Effector CD4-positive, alpha-beta T cell (primary cell): ENCODE measurements at places on chromosomes 11 and 22.

GRCh38 chr22:43789452-43789851 lies 22.7 kb downstream of the EFCAB6 start:
- no peak for DNase-seq

GRCh38 chr11:9516113-9516512 lies 55.3 kb downstream of the ZNF143 start:
- no peak for DNase-seq

DNA sequence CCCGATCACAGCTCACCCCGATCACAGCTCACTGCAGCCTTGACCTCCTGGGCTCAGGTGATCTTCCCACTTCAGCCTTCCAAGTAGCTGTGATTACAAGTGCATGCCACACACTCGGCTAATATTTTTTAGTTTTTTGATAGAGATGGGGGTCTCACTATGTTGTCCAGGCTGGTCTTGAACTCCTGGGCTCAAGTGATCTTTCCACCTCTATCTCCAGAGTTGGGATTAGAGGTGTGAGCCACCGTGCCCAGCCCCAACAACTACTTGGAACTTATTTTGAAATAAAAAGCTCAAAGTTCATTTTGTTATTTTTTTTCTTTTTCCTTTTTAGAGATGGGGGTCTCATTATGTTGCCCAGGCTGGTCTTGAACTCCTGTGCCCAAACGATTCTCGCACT lies 27.8 kb upstream of the SLC25A1 start:
- no peak for DNase-seq

DNA sequence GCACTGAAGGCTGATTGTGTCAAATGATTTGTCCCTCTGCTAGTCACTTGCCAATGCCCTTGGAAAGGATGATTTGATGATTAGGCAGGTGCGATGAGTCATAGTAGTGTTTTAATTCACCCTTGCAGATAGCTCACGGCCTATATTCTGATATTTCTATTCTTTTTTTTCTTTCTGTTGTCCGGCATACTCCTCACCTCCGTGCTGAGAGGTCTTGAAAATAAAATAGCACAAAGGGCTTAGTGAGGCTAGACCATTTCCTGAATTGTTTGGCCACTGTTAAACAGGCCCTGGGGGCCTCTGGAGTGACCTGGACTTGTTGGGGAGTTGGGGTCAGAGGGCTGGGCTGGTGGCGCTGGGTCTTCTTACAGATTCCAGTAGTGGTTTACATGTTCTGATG lies 99.8 kb downstream of the ZBTB16 start:
- DNase-seq = no peak

GRCh38 chr11:56495117-56495516 lies 3.9 kb upstream of the OR5M8 start:
- DNase-seq = no peak

DNA sequence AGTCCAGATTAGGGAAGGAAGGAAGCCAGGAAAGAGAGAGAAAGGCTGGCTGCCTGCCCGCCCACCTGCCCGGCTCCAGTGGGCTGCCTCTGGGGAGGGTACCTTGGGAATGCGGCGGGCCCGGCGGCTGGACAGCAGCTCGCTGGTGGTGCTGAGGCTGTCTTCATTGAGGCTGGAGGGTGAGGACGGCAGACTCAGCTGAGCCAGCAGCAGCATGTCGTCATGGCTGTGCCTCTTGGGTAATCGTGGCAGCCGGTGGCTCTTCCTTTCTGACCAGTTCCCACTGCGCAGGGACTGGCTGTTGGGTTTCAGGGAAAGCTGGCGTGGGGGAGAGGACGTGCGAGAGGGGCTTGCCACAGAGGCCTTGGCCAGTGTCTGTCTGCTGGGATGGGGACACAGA lies 32.9 kb downstream of the RPL27A start:
- no peak for DNase-seq

- DNase-seq = no peak
These were observed 993.1 kb upstream of the CNTN5 start for GRCh38 chr11:98027652-98028051.

GRCh38 chr11:79249295-79249993 lies 191.4 kb downstream of the TENM4 start:
- no peak for DNase-seq

GRCh38 chr22:19853879-19854777 lies 546 bp downstream of the GNB1L start:
- DNase-seq = no peak

GRCh38 chr11:83564870-83565269 lies 278.7 kb upstream of the CCDC90B start:
- DNase-seq = no peak

DNA sequence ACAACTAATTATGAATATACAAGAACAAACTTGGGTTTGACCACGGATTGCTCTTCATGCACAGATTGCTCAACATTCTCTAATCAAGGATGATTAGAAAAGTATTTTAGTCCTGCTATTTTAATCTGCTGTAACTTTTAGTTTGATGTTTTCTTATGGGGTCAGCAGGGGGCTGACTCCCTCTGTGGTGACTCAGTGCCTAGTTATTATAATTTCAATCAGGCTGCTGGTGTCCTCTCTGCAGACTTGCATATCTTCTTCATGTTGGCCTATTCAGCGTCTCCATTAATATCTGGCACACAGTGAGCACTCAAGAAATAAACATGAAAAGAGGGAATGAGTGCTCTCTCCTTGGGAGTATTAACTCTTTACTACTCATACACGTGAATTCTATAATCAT lies 223.8 kb upstream of the DDI1 start:
- DNase-seq = no peak

GRCh38 chr11:35178873-35179272 lies 39.9 kb downstream of the CD44 start:
- no peak for DNase-seq

DNA sequence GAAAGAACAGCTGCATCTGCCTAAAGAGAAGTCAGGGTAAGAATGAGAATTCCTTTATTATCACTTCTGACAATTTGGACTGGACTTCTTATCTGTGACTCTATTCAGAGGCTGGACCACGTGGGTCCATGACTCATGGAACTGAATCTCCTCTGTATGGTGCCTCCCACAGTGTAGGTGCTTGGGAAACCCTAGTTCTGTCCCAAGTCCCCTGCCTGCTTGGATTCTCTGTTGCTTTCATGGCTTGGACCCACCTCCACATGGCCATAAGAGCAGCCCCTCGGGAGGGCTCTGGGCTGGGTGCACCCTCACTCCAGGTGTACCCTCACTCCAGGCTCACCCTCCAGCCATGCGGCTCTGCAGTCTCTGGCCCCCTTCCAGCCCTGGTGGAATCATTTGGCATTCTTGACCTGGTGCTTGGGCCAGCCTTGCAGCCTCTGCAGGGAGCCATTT lies 153.4 kb downstream of the CACNA1I start:
- DNase-seq = no peak

- DNase-seq = no peak
These were observed 2.3 kb upstream of the AIFM3 start for GRCh38 chr22:20964799-20965103.

DNA sequence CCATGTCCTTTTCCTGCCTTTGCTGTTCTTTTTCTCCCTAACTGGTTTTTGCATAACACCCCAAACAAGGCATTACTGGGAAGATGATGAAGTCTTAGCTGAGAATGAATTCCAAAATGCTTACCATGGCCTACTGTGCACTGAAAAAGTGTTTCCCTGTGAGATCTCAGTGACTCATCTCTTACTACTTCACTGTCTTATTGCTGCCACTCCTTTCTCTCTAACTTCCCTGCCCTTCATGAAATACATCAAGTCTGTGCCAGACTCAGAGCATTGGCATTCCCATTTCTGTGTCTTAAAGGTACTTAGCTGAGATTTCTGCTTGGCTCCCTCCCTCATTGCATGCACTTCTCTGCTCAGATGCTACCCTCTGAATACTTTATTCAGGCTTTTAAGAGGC lies 49.1 kb upstream of the MUC15 start:
- DNase-seq = no peak

DNA sequence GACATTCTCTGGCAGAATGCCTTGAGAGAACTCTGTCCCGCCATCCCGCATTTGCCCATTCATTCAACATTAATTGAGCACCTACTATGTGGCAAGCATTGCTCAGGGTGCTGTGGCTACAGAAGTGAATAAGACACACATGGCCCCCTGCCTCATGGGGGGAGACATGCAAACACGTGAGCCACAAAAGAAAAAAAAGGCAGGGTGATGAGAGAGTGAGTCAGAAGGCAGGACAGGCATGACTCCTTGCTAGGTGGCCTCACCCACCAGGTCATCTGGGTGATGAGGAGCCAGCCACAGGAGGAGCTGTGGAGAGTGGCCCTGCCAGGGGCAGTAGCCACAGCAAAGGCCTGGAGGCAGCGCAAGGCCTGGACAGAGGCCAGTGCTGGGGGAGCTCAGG lies 4.9 kb downstream of the CHRM4 start:
- no peak for DNase-seq

GRCh38 chr11:12868315-12869073 lies 140.6 kb upstream of the RASSF10 start:
- DNase-seq = no peak

DNA sequence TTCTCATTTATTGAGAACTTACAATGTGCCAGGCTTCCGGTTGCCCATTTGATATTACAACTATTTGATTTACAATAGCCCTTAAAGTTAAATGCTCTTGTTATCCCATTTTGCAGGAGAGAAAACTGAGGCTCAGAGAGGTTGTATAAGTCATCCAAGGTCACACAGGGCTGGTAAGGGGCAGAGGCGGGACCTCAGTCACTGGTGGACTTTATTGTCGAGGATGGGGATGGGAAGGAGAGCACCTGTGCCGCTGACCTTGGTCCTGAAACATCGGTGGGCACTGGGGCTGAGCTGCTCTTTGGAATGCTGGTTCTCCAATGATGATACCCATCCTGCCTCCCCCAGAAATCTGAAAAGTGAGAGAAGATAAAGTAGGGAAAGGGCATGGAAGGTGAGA lies 265.4 kb downstream of the MIAT start:
- no peak for DNase-seq

DNA sequence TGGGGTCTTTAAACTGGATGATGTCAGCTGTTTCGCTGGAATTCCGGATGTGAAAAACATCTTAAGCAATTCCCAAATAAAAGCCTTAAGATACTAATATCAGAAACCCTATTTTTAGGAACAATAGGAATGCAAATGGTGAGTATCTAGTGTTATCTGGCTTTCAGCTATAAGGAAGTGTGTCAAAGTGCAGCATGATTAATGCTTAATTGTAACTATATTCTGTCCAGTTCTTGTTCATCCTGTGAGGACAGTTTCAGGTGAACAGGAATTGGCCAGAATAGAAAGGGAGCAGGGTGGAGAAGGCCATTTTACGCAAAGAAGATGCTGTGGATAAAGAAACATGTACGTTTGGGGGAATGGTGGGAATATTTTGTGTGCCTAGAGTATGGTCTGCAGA lies 108.2 kb downstream of the RASSF10 start:
- no peak for DNase-seq

GRCh38 chr11:101346591-101346990 lies 217.0 kb upstream of the PGR start:
- no peak for DNase-seq
